Smooth muscle cell of the pulmonary artery (primary cell): ENCODE measurements at places on chromosomes 2 and 18. TPM values are rescaled to one million over a fixed set of nuclear protein-coding genes. Genes with fewer than 3 reads are reported as not detected.

The TRMT61B gene
- total RNA-seq = 11.4 and 16.0 TPM in 2 replicates

The OR6B2 gene
- total RNA-seq = not detected in 2 replicates

The CENPA gene
- 1.5 and 2.7 TPM in 2 replicates for total RNA-seq

The ATP6V1C2 gene
- not detected in 2 replicates for total RNA-seq

The TEKT4 gene
- not detected in 2 replicates for total RNA-seq
